GM12864 (cell line): ENCODE measurements at places on chromosomes 3 and 15.

DNA sequence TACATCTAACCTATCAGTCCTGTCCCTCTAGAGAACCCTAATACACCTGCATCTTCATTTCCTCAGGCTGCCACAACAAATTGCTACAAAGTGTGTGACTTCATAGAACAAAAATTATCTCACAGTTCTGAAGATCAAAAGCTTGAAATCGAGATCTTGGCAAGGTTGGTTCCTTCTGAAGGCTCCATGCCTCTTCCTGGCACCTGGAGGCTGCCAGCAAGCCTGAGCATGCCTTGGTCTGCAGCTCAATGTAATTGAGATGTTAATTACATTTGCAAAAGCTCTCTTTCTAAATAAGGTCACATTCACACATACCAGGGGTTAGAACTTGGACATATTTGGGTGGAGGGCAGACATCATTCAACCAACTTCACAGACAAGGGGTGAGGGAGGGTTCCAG, 86.4 kb upstream of the ABHD17C start:
- no peak for DNase-seq

DNA sequence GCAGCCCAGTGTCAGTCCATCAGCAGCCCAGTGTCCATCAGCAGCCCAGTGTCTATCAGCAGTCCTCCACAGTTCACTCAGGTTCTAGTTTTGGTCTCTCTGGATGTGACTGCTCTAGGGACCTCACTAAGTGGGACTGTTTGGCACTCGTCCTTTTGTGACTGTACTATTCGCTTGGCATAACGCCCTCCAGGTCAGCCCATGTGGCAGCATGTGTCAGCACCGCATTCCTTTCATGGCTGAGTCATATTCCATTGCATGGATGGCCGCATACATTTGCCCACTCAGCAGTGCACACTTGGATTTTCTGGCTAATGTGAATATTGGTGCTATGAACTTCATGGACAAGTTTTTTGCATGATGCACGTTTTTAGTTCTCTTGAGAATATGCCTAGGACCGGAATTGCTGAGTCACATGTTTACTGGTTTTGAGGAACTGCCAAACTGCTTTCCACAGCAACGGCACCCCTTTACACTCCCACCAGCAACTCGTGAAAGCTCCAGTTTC, 16.4 kb downstream of the CHST13 start:
- DNase-seq: peak; percentile 2

DNA sequence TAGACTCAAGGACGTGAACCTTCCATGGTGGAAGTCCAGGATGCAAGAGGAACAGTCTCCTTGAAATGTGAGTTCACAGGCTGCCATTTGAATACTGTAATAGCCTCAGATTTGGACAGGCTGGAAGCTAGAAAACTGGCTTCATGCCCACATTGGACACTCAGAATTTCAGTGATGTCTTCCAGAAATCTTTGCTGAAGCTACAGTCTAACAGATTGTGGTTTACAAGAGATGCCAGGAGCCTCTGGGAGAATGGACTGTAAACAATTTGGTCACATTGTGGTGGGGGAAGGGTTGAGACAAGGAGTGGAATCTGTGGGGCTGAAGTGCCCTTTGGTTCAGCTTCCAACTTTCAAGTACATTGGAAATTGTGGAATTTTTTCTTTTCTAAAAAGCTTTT, 252.0 kb upstream of the PROK2 start:
- DNase-seq: no peak

- DNase-seq: no peak
Measured at GRCh38 chr3:170360466-170360865, 3.0 kb downstream of the SKIL start.

- DNase-seq: no peak
Measured at GRCh38 chr15:100663086-100663914, 60.9 kb downstream of the ASB7 start.

DNA sequence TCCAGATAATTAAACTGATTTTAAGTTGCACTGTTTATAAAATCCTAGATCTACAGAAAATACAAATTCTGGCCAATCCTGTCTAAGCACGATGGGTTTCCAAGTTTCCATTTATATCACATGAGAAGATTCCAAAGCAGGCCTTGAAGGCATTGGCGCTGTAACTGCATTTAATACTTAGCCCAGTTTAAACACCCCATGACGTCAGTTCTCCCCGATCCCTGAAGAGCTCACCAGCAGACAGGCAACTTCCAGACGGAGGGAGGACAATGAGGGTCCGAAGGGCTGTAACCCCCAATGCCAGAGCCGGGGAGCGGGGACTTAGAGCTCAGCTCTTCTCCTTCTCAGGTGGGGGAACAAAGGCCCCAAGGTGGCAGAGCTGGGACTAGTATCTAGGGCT, 117.3 kb downstream of the XXYLT1 start:
- DNase-seq: no peak

GRCh38 chr3:43953380-43953779, 262.6 kb downstream of the ABHD5 start:
- DNase-seq: no peak

DNA sequence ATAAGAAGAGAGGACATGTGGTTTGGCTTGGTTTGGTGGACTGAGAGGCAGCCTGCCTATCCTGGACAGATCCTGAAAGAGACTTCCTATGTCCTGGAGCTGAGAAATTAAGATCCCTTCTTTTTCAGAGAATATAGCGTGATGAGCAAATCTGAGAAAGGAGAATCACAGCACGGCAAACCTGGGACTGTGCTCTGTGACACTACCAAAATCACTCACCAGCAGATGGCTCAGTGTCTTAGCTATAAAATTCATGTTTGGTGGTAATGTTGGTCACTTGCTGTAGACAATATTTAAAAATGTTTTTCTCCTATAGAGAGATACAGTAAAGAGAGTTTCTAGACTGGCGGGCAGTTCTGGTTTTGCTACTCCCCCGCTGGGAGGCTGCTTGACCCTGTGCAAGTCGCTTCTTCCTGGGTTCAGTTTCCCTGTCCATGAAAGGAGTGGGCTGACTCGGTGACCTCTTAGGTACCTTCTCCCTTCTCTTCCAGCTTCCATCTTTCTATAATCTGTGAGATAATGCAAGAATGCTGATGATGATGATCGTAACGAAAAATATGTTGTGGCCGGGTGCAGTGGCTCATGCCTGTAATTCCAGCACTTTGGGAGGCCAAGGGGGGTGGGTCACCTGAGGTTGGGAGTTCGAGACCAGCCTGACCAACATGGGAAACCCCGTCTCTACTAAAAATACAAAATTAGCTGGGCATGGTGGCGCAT, 7.6 kb upstream of the HES1 start:
- DNase-seq: no peak

DNA sequence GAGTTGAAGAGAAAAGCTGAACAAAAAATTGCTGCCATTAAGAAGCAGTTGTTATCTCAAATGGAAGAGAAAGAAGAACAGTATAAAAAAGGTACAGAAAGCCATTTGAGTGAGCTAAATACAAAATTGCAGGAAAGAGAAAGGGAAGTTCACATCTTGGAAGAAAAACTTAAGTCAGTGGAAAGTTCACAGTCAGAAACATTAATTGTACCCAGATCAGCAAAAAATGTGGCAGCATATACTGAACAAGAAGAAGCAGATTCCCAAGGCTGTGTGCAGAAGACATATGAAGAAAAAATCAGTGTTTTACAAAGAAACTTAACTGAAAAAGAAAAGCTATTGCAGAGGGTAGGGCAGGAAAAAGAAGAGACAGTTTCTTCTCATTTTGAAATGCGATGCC, 152.4 kb upstream of the LRRFIP2 start:
- DNase-seq: no peak

DNA sequence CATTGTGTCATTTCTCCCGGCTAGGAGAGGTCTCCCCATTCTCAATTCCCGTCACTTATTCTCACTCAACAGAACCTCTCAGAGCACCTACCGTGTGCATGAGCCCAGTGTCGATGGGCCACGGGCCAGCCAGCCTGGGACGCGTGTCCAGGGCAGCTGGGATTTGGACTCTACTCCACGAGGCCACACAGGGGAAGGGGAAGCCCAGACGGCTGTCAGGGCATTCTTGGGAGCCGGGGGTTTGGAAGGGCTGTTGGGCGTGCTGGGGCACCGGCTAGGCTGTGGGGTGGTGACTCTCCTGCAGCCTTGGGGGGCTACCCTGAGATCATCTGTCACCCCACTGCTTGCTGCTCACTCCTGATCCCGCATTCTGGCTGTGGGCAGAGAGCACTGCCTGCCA, 41.7 kb upstream of the PCSK6 start:
- DNase-seq: no peak

GRCh38 chr15:92343924-92344643, 49.6 kb upstream of the ST8SIA2 start:
- DNase-seq: no peak

GRCh38 chr3:63972196-63972595, 51.1 kb downstream of the PSMD6 start:
- DNase-seq: no peak

GRCh38 chr15:70535955-70536338, 227.4 kb downstream of the UACA start:
- DNase-seq: no peak

DNA sequence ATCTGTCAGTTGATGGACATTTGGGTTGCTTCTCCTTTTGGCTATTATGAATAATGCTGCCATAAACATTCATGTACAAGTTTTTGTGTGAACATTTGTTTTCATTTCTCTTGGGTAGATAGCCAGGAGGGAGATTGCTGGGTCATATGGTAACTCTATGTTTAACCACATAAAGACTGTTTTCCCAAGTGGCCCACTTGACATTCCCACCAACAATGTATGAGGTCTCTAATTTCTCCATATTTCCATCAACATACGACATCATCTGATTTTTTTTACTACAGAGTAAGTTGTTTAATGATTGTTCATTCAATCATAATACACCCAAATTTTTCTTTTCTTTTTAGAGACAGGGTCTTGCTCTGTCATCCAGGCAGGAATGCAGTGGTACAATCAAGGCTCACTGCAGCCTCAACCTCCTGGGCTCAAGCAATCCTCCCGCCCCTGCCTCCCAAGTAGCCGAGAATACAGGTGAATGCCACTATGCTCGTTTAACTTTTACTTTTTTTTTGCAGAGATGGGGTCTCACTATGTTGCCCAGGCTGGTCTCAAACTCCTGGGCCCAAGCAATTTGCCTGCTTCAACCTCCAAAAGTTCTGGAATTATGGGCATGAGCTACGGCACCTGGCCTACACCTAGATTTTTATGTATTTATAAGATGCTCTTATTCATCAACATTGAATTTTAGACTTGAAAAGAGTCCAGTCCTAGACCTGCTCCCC, 6.8 kb downstream of the IP6K1 start:
- no peak for DNase-seq

GRCh38 chr3:50124800-50125178, 30.3 kb upstream of the SEMA3F start:
- no peak for DNase-seq

- DNase-seq: no peak
Measured at GRCh38 chr3:122977746-122978466, 49.7 kb downstream of the SEMA5B start.

- no peak for DNase-seq
Measured at GRCh38 chr3:151346292-151346691, 16.9 kb upstream of the P2RY13 start.

- DNase-seq: no peak
Measured at GRCh38 chr3:132659000-132659364, 627 bp downstream of the ACAD11 start.

DNA sequence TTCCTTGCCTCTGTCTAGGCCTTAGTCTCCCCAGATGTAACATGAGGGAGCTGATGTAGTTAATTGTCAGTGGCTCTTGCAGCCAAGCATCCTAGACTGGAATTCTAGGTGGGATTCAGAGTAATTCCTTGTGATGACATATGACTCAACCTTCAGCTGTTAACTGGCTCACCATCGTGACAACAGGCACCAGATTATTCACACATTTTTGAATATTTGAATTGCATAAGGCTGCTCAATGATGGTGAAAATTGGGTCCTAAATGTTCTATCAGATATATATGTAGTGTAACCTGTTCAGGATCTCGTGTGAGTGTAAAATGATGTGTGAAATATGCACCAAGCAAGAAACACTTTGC, 405.1 kb downstream of the LPP start:
- DNase-seq: no peak

DNA sequence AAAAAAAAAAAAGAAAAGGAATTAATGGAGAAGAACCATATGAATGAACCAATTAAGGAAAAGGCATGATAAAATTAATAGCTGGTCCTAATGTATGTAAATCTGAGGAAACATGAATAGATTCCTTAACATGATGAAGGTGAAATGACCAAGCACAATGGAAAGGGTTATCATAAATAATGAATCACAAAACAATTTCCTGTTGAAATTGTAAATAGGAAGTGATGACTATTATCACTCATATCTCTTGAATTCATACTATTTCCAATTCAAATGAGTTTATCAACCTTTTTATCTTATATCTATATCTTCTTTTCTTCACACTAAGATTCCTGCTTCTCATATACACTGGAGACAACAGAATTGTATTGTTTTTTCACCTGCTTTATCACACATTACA, 32.0 kb downstream of the AADACL2 start:
- no peak for DNase-seq

GRCh38 chr15:86489981-86490380, 410.3 kb downstream of the AGBL1 start:
- no peak for DNase-seq

DNA sequence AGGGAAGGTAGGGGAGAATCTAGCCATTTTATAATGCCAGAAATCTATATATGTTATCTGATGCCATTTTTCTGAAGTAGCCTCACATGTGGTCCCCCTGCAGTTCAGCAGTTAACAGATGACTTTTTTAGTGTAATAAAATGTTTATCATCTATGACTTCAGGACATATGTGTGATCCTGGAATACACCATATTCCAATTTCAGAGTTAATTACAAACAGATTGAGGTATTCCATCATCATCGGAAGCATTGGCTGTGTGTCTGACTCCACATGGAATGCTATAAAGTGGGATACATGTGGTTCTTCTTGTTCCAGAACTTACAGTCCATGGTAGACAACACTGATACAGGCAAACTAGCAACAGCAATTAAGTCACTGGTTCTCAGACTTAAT, 45.9 kb upstream of the LIMD1 start:
- no peak for DNase-seq
